Lower lobe of right lung (tissue), 2 donors: ENCODE measurements at places on chromosomes 2 and 18. TPM values are rescaled to one million over a fixed set of nuclear protein-coding genes. Genes with fewer than 3 reads are reported as not detected.

GRCh38 chr2:65504201-65504600 lies 71.8 kb upstream of the SPRED2 start:
- no peak for DNase-seq
- no peak overlapping the region for H3K4me3 ChIP-seq
- no peak overlapping the region for H3K27ac ChIP-seq
- H3K36me3 ChIP-seq = no peaks in the 10 kb centered on the region
- H3K4me1 ChIP-seq = peaks cover 4% of the 10 kb centered on the region
- H3K27me3 ChIP-seq = no peaks in the 10 kb centered on the region

GRCh38 chr2:113895819-113896563 lies 6.1 kb downstream of the ACTR3 start:
- H3K36me3 ChIP-seq = no peaks in the 10 kb centered on the region
- H3K27ac ChIP-seq = no peak overlapping the region
- H3K27me3 ChIP-seq = no peaks in the 10 kb centered on the region
- H3K4me1 ChIP-seq = peaks cover 96% of the 10 kb centered on the region

The CHRNG gene
- not detected for total RNA-seq

The IL1B gene
- total RNA-seq = 17.5 TPM

The UPP2 gene
- total RNA-seq = not detected

The YPEL5 gene
- total RNA-seq = 98.0 TPM

The REG1A gene
- not detected for total RNA-seq

The SAG gene
- total RNA-seq = not detected

DNA sequence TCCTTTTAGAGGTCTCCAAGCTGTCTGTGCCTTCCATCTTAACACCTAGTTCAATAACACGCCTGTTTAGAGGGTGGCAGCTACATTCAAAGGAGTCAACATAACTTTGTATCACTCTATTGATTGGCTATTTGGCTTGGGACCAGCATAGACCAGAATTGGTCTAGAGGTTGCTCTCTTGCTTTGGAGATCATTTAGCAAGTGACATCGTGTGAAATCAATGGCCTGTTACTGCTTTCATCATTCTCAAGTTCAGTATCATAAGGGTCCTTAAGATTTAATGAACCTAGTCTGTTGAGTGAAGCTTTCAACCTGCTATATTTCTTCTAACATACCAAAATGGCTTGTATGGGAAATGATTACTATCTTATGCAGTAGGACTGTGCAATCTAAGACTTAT lies 768.2 kb downstream of the NRXN1 start:
- H3K27me3 ChIP-seq = no peaks in the 10 kb centered on the region
- no peaks in the 10 kb centered on the region for H3K4me1 ChIP-seq
- H3K4me3 ChIP-seq = no peak overlapping the region
- DNase-seq = no peak
- H3K27ac ChIP-seq = no peak overlapping the region
- H3K36me3 ChIP-seq = no peaks in the 10 kb centered on the region

DNA sequence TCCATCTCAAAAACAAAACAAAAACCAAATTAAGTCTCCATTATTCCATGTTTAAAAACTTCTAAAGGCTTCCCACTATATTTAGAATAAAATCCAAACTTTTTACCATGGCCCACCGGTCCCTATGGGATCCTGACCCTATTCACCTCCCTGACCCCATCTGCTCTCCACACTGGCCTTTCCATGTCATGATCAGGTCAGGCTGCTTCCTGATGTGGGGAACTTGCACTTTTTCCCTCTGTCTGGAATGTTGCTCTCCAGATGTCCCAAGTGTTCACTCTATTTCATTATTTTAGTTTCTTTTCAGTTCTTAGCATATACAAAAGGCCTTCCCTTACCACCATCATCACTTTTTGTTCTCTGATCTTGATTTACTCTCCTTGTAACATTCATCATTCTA lies 7.5 kb upstream of the MTA3 start:
- DNase-seq = no peak
- H3K4me3 ChIP-seq = no peak overlapping the region
- H3K27ac ChIP-seq = no peak overlapping the region
- no peaks in the 10 kb centered on the region for H3K4me1 ChIP-seq
- no peaks in the 10 kb centered on the region for H3K27me3 ChIP-seq
- H3K36me3 ChIP-seq = no peaks in the 10 kb centered on the region
